AML-193 (cell line): ENCODE measurements at places on chromosomes 3 and 15.

GRCh38 chr15:66400351-66400774 lies 13.7 kb downstream of the MAP2K1 start:
- DNase-seq = no peak

DNA sequence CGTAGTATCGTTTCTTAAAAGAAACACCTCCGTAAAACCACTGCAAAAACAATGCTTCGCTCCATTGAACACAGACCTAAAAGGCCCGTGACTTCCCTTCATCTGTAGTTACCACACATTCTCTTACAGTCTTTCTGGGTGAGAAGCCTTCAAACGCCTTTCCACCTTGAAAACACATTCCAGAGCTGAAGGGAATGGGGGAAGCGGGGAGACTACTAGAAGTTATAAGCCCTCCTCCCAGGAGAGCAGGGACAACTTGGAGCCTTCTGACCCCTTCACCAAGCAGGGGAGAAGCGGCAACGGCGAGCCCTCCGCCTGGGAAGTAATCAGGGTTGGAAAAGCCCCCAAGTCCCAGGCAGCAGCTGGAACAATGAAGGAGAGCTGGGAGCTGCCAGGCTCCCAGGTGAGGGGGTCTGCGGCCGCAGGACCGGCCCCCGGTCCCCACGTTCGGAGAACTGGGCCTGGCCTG lies 461 bp downstream of the SECISBP2L start:
- peak; percentile 38 for DNase-seq

DNA sequence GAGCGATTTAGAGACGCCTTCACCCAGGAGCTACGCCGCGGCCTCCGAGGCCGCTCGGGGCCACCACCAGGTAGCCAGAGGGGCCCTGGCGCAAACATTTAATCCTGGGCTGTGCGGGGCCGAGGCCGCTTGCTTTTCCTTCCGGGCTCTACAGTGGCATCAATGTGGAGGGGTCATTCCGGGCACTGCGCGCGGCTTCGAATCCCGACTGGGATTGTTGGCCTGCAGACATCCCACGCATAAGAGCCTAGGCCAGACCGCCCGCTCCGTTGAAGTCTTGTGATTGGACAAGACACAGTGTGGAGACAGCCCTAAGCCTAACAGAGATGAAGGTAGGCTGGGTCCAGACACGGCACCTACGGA lies 568 bp upstream of the NCBP2 start:
- DNase-seq = no peak

DNA sequence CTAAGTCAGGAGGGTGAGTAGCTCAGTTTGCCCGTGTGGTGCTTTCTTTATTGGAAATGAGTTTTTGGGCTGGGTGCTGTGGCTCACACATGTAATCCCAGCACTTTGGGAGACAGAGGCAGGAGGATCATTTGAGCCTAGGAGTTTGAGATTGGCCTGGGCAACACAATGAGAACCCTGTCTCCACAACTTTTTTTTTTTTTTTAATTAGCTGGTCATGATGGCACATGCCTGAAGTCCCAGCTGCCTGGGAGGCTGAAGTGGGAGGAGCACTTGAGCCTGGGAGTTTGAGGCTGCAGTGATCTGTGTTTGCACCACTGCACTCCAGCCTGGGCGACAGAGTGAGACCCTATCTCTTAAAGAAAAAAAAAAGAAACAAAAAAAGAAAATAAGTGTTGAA lies 174.9 kb downstream of the NSMCE3 start:
- DNase-seq = no peak

- DNase-seq = peak; percentile 91
Observed at GRCh38 chr3:156681002-156681401, 6.6 kb downstream of the TIPARP start.
